ENCODE measurements at places on chromosomes 3 and 15. TPM values are rescaled to one million over a fixed set of nuclear protein-coding genes. Genes with fewer than 3 reads are reported as not detected.

DNA sequence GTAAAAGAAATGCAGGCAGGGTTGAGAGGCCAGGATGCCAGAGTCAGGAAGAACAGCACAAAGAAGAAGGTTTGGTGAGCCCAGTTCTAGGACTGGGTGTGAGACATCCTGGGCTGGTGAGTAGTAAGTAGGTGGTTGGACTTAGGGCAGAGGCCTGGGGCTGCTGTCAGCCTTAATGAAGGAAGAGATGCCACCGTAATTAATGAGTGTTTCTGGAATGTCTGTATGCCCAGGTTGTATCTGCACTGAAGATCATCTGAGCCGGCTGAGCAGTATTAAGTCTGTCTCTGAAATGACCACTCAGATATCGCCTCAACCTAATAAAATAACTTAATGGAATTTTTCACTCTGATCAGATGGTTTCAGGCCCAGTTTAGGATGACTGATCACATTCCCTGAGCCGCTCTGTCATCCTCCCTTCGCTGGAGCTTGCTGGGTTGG is 532.9 kb upstream of the IL12A start:
- DNase-seq, result peak; percentile 74

- DNase-seq, result peak; percentile 57
These were observed 230.0 kb downstream of the XXYLT1 start for GRCh38 chr3:195040773-195041520.

GRCh38 chr3:35422836-35423601 is 216.3 kb upstream of the ARPP21 start:
- peak; percentile 44 for DNase-seq

Gene SI
- total RNA-seq, result not detected

Gene KBTBD13
- total RNA-seq, result not detected

All from A172 (cell line).